T-helper 9 cell (primary cell): ENCODE measurements at places on chromosomes 5 and 9.

DNA sequence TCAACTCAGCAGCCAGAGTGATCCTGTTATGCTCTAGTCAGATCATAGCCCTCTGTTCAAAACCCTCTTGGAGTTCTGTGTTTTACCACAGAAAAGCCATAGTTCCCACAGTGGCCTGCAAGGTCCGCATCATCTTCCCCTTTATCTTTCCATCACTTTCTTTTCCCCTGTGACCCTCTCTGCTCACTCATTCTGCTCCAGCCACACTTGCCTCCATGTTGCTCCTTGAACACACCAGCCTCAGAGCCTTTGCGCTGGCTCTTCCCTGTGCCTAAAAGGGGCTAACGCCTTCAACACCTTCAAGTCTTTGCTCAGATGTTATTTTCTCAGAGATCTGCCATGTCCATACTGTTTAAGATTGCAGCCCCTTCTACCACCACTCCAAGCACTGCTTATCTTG lies 26.3 kb downstream of the CSF2 start:
- DNase-seq: no peak

DNA sequence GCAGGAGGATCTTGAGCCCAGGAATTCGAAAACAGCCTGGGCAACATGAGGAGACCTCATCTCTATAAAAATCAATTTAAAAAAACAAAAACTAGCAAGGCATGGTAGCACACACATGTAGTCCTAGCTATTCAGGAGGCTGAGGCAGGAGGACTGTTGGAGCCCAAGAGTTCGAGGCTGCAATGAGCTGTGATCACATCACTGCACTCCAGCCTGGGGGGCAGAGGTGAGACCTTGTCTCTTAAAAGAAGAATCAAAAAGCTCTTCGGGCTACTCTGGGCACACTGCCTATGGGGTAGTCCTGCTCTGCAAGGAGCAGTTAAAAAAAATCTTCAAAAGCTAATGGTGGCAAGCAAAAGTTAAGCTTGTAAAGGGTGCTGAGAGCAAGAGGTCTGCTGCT lies 23.5 kb downstream of the SKP1 start:
- no peak for DNase-seq

- no peak for DNase-seq
These were observed 87.1 kb upstream of the SH3GL2 start for GRCh38 chr9:17491780-17492179.

- DNase-seq: no peak
These were observed at the start of gene KCNN2 for GRCh38 chr5:114361724-114362196. Gene KCNN2, plus strand, starts transcription at chr5:114362070. Its CDS starts 70 bp downstream, at chr5:114362140.

GRCh38 chr5:125865166-125865815 lies 557.9 kb upstream of the GRAMD2B start:
- DNase-seq: no peak

- DNase-seq: no peak
These were observed 196.9 kb downstream of the TSSK1B start for GRCh38 chr5:113237893-113238292.

- DNase-seq: no peak
These were observed 11.9 kb upstream of the SRFBP1 start for GRCh38 chr5:121949885-121950284.

DNA sequence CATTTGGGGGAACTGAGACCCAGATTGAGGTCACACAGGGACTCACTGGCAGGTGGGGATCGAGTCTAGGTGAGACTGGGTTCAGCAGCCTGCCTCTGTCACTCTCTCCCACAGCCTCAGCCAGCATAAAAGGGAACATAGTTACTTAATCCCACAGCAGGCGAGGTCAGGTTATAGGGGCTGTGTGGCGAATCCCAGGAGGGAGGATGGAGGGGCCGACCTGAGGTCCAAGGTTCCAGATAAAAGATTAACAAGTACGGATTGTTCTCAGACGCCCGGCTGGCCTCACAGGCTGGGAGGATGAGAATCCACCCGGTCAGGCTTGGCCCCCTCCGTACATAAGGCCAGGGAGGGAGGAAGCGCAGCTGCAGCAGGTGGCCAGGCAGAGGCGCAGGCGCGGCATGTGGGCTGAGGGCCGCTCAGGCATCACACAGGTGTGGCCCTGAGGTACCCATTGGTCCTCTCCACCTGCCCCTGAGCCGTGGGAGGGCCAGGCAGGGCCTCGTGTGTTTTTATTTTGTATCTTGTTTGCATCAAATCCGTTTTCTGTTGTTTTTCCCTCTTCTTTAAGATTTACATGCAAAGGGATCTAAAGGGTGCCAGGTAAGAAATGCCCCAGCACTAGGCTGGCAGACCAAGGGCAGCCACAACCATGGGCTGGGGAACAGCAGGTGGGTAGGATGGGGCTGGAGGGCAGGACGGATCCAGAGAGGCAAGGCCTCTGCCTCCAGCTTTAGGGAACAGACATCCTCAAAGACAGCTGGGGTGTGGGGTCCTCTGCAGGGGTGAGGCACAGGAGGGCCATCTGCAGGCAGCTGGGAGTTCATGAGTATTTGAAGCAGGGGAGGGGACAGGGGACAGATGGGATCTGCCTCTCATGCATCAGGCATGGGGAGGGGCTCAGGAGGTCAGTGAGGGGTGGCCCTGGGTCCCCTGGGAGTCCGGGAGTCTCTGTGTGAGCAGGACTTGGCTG lies 3.6 kb downstream of the SUSD3 start:
- no peak for DNase-seq

DNA sequence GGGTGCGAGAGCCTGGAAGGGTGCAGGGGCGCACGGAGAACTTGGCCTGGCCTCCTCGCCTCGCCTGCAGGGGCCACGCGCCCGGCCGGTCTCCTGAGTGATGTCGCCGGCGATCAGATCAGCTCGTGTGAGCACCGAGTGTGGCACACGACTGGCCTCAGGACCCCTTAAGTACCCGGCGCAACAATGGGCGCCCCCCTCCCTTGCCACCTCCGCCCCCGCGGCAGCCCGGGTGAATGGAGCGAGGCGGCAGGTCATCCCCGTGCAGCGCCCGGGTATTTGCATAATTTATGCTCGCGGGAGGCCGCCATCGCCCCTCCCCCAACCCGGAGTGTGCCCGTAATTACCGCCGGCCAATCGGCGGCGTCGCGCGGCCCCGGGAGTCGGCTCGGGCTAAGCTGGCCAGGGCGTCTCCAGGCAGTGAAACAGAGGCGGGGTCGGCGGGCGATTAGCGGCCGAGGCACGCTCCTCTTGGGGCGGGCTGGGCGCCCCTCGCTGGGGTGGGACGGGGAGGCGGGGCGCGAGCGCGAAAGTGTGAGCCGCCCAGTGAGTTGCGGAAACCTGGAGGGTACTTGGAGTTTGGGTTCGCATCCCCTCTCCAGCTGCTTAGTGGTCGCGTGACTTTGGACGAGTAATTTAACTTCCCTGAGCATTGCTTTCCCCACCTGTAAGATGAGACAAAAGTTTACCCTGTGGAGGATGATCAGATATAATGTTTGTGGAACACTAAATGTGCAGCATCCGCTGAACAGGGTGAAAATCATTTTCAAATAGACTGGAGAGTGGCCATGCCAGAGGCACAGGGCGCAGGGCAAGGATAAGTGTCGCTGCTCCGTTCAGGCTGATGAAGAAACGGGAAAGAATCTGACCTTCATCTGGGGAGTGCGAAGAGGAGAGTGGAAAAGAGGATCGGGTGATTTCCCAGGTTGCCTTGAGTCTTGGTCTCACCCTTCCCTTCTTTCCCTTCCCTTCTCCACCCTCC lies at the start of gene NEUROG1:
Gene NEUROG1 (minus strand): TSS at position 145 of the 982 bp plus-strand sequence. CDS start 274 bp downstream, outside the sequence.
- no peak for DNase-seq
